Cortex of kidney (tissue), 1 donor: ENCODE measurements at places on chromosomes 16 and 17.

- no peak for DNase-seq
Measured at GRCh38 chr17:28466521-28467048, 6.9 kb upstream of the SLC13A2 start.

DNA sequence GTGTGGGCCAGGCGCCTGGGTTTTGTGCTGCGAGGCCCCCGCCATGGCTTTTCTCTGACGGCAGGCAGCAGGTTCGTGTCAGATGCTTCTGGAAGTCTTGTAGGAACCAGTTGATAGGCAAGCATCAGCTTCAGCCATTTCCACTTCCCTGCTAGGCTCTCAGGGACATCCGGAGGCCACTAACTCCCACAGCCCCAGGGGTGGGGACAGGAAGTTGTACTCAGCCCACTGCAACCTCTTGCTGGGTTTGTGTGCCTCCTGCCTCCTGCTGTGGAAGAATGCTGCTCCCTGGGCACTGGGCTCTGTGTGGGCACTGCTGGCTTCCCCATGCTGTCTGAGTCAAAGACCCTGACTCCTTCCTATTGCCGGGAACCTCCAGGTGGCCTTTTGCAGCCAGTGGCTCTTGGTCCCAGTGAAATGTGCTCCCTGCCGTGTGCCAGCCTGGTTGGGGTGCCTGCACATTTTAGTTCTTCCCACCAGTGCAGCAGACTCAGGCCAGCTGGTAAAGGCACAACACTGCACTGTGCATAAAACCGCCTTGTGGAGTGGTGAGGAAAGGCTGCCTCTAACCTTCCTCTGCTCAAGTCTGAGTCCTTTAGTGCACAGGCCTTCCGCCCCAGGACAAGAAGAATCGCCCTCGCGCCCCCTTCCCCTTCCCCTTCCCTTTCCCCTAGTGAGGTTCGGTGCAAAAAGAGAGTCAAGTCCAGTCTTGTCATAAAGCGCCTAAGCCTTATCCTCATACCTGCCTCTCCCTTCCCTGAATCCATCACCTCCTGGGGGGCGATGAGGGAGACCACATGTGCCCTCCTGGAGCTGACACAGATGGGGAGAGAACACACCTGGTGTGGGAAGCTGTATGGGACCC is 16.6 kb downstream of the LDHD start:
- no peak for DNase-seq

GRCh38 chr17:69818467-69818866 is 256.6 kb upstream of the KCNJ16 start:
- no peak for DNase-seq

DNA sequence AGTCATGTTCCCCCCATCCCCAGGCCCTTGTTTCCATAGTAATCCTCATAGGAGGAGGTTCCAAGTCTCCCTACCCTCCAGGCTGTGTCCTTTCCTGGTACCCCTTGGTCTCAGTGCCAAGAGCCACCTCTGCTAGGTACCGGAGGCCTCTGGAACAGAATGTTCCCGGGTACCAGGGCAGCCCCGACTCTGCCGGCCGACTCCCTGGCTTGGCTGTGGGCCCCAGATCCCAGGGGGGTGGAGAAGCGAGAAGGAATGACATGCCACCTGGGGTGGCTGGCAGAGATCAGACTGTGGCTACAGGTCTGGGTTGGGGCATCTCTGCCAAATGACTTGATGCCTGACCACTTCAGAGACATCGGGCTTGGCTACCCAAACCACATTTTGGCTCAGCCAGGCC is 3.6 kb downstream of the STAC2 start:
- no peak for DNase-seq

GRCh38 chr16:87819983-87820382 is 49.3 kb downstream of the SLC7A5 start:
- no peak for DNase-seq

- DNase-seq: no peak
Measured at GRCh38 chr17:47131761-47132160, 57.3 kb downstream of the CDC27 start.

DNA sequence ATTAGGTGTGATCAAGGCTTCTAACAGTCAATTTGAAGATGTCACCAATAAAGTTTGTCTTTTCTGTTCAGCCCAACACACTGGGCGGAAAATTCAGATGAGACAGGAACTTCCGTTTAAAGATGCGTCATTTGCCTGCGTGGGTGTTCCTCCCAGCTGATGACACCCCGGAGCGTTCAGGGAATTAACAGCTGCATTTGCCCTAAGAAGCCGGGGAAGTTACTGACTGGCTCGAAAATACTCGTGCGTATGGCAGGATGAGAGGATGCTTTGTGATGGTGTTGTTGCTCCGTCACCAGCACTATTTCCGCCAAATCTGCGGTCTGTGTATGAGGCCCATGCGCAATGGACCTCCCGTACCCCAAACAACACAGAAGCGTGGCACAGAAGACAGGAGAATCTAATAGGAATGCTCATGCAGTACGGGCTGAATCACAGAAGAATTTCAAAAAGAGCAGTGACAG is 11.9 kb upstream of the PVALEF start:
- no peak for DNase-seq

GRCh38 chr16:49348408-49349176 is 25.0 kb upstream of the C16orf78 start:
- DNase-seq: no peak

- no peak for DNase-seq
Measured at GRCh38 chr16:86990451-86990850, 326.7 kb downstream of the C16orf95 start.

GRCh38 chr16:53417011-53417410 is 17.3 kb upstream of the RBL2 start:
- no peak for DNase-seq

DNA sequence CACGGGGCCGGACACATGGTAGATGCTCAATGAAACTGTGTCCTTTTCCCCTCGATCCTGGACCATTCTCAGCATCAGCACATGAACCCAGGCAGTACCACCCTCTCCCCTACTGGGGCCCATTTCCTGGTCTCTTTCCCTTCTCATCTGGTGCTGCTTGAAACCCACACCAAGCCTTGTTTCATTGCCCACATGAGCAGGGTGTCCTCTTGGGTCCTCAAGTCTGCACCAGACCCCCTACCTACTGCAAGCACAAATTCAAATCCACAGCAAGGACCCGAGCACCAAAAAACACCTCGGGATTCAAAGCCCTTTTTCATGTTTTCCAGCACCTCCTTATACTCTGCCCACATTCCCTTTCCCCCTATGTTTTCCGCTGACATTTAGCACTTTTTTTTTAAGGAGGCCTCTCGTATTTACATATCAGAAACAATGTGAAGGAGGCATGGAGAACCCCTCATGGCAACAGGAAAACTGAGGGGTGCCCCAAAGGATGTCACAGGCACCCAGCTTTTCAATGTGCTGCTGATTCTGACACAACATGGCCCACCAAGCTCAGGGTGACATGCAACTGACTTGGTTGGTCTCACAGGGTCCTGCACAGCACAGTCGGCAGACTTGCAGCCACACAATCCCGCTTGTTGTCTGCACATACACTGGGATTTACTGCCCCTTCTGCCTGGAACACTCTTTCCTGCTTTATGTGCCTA is 4.6 kb upstream of the CCL1 start:
- DNase-seq: no peak

- no peak for DNase-seq
Measured at GRCh38 chr17:65538675-65539529, 22.5 kb downstream of the AXIN2 start.

- DNase-seq: no peak
Measured at GRCh38 chr16:3642397-3643094, 11.9 kb upstream of the DNASE1 start.

GRCh38 chr16:72959301-72959996 is 88.5 kb downstream of the ZFHX3 start:
- no peak for DNase-seq
